Inflammatory macrophage treated with lipopolysaccharide for 4 hours (primary cell): ENCODE measurements at places on chromosomes 11 and 22.

DNA sequence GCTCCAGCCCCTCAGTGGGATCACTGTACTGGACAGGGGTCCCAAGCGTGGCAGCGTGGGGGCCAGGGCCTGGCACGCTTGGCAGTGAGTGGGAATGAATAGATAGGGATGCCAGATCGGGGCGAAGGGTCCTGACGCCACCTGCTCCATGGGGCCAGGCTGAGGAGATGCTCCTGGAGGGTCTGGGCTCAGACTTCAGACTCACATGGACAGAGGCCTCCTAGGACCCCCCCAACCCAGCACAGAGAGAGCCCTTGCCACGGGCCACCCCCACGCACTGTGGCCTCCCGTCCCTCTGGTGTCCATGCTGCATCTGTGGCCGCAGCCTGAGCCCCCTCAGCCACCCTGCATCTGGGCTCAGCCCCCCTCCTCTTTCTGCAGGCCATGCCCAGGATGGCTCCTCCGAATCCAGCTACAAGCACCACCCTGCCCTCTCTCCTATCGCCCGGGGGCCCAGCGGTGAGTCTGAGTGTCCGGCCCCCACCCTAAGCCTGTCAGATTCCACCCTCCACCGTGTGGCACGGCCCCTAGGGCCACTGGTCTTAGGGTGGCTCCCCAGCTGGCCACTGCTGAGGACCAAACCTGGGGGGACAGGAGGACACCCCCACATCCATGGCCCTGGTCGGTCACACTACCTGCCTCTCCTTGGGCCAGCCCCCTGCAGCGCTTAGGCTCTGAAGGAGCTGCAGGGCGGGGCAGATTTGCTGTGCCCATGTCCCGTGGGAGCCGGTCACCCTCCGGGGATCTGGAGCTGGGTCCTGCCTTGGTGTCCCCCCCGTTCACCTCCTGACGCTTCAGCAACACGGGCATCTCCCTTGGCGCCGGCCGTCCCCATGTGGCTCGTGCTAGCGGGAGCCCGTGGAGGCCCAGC is 2.7 kb downstream of the MUC5AC start:
- no peak for DNase-seq

- DNase-seq: peak; percentile 56
Measured at GRCh38 chr22:17086788-17087497, 2.1 kb downstream of the IL17RA start.

GRCh38 chr22:44536411-44536810 is 38.4 kb upstream of the RTL6 start:
- no peak for DNase-seq

DNA sequence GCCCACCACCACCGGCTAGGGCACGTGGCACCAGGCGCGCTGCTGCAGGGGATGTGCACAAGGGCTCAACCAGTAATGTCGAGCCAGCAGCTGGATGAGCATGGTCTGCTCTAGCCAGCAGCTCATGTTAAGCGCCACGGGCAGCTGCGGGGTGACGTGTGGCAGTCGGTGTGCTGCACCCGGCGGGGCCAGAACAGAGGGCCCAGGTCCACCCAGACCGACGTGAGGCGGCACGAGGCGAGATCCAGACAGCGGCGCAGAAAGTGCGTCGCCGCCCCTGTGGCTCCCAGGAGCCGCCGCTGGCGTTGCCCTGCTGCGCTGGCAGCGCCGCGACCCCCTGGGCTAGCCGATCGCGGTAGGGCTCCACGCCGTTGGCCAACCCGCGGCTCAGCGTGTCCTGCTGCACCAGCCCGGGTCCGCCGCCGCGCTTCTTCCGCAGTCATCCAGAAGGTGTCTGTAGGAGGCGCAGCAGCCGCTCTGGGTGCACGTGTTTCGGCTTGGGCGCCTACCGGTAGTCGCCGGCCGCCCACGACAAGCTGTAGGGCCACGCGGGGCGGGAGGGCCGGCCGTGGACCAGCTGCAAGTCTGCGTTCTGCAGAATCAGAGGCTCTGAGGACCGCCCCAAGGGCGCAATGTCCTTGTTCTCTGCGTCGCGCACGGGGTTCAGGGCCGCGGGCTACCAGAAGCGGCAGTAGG is 4.6 kb upstream of the GALR3 start:
- DNase-seq: peak; percentile 75

GRCh38 chr11:9530020-9530621 is 43.3 kb upstream of the WEE1 start:
- DNase-seq: no peak

- no peak for DNase-seq
Measured at GRCh38 chr11:44416776-44417175, 106.8 kb upstream of the ALX4 start.

DNA sequence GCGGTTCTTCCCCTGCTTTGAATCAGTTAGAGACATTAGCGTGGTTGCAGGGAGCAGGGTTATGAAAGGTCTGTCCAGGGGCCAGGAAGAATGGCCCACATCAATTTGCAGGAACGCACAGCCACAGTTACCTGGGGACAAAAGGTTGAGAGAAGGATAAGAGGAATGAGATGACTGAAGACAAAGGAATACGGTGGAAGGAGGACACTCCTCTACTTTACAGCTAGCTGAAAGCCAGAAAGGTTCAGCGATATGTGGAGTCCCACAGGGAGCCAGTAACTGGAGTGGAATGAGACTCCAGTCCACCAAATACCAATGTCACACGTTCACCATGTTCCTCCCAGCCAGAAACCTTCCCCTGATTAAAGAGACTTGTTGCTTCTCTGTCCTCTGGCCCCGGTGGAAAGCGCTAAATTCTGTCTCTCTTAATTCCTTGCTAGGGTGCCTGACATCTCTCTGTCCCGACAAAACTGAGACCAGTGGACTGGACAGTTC is 10.7 kb downstream of the XNDC1N start:
- DNase-seq: no peak

GRCh38 chr11:19975414-19975990 is 184.8 kb downstream of the DBX1 start:
- DNase-seq: no peak

GRCh38 chr11:111357150-111358037 is 21.7 kb downstream of the POU2AF1 start:
- DNase-seq: no peak

DNA sequence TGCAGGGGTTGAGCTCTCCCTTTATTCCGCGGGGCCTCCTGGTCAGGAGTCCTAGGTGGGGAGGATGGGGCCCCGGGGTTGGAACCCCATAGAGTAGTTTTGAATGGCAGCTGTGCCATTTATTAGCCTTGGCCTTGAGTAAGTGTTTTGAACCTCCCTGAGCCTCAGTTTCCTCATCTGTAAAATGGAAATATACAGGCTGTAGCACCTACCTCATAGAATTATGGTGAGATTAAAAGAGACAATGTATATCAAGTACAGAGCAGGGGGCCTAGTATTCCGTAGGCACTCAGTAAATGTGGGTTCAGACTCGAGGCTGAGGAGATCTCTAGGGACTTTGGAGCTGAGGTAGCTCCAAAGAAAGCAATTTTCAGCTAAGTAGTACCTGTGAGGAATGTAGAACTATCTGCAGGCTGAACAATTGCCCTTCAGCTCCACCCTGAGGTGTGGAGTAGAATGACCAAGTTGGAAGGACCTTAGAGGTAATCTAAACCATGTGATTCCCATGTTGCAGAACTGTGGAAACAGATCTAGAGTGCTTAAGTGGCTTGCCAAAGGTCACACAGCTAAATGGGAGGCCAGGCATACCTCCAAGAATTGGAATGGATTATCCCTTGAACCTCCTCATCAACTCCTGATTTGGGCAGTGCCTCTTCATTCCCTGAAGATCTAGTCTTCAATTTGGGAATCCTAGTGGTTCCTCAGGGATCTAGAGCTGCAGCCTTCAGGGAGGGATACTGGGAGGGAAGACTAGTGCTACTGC is 682 bp downstream of the PGAP2 start:
- DNase-seq: peak; percentile 71

GRCh38 chr11:2215230-2215560 is 43.6 kb upstream of the TH start:
- no peak for DNase-seq

- DNase-seq: no peak
Measured at GRCh38 chr11:10428453-10428852, 26.6 kb upstream of the AMPD3 start.

DNA sequence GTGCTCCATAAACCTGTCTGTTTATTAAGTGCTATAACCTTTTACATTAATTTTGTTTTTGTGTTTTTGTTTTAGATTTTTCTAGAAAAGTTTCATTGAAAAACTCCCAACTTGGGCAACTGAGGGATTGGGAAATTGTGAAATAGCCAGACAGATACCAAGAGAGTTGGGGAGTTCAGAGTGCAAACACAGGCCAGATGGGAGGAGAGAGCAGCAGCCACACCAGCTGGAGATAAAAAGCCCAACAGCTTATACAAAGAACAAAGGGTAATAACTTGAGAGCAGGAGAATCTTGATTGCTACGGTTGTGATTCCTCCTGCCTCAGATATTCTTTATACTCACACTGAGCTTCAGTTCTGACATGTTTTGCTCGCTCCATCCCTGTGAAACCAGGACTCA is 1642.2 kb downstream of the LRRC4C start:
- no peak for DNase-seq

DNA sequence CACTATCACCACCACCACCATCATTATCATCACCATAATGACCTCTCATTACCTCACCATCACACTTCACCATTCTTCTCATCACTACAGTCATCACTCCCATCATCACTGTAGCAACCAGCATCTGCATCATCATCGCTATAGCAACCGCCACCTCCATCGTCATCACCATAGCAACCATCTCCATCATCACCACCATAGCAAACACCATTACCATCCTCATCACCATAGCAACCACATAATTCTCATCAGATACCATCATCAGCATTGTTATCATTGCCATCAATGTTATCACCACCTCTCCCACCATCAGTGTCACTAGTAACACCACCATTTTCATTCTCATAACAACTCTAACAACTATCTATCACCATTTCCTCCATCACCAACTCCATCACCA is 23.1 kb upstream of the CD82 start:
- DNase-seq: no peak

- DNase-seq: no peak
Measured at GRCh38 chr11:326592-326841, 5.9 kb upstream of the IFITM3 start.

- DNase-seq: no peak
Measured at GRCh38 chr22:23800297-23801237, 13.8 kb downstream of the SMARCB1 start.

- no peak for DNase-seq
Measured at GRCh38 chr11:128738942-128739341, 45.1 kb downstream of the FLI1 start.

GRCh38 chr11:83863272-83863671 is 577.1 kb upstream of the CCDC90B start:
- no peak for DNase-seq

- no peak for DNase-seq
Measured at GRCh38 chr11:127656116-127656836, 655.7 kb upstream of the KIRREL3 start.

DNA sequence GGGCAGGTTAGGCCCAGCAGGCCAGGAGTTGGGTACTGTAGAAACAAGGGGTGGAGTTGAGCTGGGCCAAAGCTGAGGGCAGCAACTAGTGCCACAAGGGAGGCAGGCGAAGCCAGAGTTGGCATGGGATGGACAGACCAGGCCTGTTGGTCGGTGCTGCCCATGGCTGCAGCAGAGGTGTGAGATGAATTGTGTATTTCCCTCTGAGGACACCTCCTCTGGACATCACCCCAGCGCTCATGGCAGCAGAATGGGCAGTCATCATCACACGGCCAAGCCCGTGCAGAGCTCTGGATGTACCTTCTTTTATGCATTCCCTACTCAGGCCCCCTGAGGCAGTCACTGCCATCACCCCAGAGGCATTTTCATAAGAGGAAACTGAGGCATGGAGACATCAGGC is 20.3 kb downstream of the TAB1 start:
- DNase-seq: no peak

DNA sequence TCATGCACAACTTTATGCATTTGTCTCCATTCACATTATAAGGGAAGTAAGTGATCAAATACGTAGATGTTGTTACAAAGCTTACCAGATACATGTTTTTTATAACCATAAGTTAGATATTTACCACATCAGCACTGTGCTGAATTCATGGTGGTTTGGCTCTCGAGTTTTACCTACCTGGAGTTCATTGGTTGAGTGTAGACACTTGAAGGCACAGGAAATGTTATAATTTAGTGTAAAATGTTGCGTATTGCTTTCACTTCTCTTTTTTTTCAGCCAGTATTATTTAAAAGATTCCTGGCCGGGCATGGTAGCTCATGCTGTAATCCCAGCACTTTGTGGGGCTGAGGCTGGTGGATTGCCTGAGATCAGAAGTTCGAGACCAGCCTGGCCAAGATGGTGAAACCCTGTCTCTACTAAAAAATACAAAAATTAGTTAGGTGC is 53.1 kb upstream of the GRK2 start:
- peak; percentile 86 for DNase-seq

GRCh38 chr22:26656891-26657851 is at the start of gene MIAT:
MIAT (plus strand) TSS chr22:26657588.
- DNase-seq: no peak

- no peak for DNase-seq
Measured at GRCh38 chr22:38645430-38645829, 10.8 kb downstream of the FAM227A start.

DNA sequence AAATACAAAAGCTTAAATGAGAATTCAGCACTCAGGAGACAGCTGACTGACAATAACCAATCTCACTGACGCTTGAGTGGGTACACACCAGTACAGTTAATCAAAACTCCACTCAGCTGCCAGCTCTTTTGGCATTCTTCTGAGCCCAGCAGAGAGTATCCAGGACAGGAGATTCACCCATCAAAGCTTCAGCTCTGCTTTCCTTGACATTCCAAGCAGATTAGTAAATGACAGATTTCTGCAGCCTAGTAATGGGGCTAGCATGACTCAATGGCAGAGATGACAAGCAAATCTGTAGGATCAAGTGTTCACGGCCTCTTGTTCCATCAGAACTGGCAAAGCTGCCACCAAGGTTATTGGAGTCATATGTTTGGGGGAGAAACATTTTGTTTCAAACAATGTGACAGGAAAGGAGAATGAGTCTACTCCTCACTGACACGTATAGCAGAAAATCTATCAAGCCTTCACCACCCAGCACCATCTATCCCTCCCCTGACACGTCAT is 420.0 kb downstream of the DYNC2H1 start:
- no peak for DNase-seq

GRCh38 chr11:82539669-82540068 is 194.0 kb downstream of the FAM181B start:
- DNase-seq: no peak

- peak; percentile 81 for DNase-seq
Measured at GRCh38 chr11:9748361-9748970, 84.6 kb downstream of the SWAP70 start.

DNA sequence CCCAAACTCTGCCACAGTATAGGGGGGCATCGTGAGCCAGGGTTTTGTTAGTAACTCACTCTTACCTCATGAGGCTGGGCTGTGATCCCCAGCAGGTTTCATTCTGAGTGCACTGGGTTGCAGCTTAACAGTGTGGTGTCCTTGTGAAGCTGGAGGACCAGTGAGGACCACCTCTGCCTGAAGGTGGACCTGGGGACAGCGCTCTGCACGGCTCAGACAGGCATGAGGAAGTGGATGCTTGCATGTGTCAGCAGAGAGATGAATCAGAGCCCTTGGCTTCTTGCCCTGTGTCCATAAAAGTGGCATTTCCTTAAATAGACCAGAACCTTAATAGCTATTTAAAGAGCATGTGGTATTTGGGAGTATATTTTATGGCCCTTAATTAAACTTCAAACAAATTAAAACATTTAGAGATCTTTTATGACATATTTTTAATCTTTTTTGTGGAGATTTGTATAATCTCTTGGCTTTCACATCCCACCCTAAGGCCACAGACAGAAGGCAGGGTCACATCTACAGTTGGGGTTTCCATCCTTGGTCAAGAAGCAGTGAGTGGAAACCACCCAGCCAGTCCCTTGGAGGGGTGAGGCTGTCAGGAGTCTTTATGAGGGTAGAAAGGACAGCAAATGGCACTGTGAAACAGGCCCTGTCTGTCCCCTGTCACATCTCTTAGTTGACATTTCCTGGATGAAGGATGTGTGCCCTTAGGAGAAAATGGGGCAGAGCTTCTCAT is 24.8 kb upstream of the ADORA2A start:
- DNase-seq: peak; percentile 98
